ENCODE measurements at places on chromosomes 2 and 18.

DNA sequence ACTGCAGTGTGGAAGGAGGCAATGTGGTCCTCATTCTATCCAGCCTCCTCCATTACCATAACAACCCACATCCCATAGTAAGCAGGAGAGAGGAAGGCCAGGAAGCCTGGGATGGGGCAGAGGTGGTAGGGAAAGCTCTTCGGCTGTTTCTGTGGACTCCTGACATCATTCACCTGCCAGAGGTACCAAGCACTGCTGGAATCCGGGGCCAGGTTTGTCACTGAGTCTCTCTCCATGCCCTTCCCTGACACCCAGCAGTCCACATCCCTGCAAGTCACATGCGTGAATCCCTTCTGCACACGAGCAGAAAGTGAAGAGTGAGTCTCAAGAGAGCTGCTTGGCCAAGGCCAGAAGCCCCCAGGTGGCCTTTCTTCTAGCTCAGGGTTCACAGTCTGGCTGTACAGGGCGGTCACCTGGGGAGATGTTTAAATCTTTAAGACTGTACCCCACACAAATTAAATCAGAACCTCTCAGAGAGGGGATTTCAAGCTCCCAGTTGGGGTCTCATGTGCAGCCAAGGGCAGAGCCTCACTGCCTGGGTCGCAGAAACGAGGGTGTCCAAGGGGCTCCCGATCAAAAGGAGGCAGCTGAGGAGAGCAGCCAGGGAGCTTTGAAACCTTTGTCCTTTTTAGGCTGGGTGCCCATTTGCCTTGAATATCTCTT is 94.2 kb downstream of the ARMC9 start:
- DNase-seq: no peak

GRCh38 chr2:135913727-135914365 is 37.6 kb upstream of the MCM6 start:
- DNase-seq: no peak

GRCh38 chr2:33242845-33243244 is 233.6 kb upstream of the RASGRP3 start:
- no peak for DNase-seq

DNA sequence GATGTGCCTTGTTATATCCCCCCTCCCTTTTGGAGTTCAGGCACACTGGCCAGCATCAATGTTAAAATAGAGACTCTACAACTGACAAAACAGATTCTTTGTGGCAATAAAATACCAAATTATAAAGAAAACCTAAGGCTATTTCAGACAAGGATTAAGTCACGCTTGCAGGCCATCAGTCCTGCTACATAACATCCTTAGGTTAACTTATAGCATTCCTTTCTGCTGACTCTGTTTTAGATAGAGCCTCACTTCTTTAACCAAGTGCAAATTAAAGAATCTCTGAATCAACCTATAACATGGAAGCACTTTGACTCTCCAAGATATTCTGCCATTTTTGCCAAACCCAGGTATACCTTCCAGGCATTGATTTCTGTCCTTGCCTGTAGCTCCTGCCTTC is 784.6 kb downstream of the RNF144A start:
- DNase-seq: no peak

GRCh38 chr18:24731981-24732380 is 271.5 kb downstream of the HRH4 start:
- DNase-seq: no peak

- no peak for DNase-seq
Observed at GRCh38 chr2:12317814-12318426, 398.8 kb upstream of the TRIB2 start.

DNA sequence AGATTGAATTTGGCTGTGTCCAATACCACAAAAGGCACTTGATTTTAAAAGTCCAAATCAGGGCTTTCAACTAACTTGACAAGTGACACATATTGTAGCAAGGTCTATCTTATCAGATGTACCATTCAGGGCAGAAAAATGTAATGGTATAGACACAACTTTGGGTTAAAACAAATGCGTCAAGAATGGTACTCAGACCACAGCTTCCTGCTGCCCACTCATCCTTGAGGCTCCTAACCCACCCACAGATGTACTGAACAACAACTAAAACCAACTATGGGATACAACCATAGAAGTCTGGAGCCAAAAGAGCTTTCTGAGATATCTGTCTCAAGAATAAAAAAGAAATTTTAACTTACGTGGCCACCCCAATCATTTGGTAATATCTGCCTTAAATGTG is 105.2 kb downstream of the RBM43 start:
- no peak for DNase-seq

DNA sequence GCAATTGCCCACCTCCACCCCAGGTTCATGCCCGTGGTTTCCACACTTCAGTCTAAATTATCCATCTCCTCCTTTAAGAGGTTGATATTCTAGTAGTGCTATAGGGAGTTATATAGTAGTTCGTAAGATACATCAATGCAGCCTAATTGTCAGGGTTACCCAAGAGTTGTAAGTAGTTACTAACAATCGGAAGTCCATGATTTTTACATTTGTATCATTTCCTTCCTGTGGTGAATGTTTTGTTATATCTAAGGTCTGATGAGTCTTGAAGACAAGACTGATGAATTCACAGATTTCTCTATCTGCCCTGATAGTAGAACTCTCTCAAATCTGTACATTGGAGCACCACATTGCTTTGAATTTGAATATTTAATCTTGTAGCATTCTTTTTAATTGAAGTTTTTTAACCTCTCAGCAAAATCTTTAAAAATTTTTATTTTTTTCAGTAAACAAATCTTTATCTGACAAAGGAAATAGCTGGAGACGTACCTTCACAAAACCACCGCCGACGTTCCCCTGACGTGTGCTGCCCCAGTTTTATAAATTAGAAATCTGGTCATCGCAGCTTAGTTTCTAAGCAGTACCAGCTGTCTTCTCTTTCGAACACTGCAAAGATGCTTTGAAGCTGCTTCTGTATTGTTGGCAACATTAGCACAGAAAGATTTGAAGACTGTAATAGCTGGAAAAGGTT is 264.5 kb downstream of the SOCS6 start:
- no peak for DNase-seq

DNA sequence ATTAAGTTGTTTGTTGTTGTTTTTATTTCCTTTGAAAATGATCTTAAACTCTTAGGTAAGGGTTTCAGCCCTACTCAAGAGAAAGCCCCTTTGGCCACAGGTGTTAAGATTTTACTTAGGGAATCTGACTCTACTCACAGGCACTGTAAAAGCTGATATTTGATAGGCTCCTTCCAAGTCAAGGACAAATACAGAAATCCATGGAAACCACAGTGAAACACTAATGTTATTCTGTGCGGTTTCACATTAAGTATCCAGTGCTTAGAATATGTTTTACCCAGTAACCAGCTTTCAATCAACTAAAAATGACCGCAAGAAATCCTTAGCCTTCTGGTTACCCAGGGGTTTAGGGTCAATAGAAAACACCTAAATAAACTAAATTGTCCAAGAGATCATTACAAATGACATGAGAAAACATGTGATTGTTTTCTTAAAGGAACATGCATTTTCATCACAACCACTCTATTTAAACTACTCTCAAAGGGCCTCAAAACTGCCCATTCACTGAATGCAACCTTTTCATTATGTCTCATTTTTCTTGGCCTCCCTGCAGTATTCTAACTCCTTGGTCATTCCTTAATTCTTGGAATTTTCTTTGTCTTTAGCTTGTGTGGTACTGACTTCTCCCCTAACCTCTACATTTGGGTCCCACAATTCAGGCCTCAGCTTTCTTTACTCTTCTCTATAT is 56.0 kb downstream of the CDH2 start:
- no peak for DNase-seq

GRCh38 chr2:29066271-29066860 is 8.0 kb downstream of the PCARE start:
- no peak for DNase-seq

DNA sequence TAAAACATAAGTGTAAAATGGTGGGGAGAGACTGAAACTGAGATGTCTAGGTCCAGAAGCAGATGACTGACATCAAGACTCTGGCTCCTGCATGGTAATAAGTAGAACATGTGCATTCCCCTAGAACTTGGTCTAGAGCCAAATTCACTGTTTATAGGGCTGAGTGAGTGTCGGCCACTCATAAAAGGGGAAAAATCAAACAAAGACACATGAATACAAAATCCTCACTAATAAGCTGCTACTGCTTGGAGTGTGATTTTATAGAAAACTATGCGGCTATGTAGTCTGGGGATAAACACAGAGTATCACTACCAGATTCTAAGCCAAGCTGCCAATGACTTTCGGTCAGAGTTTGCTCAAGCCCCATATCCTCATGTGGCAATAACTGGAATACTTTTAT is 1080.8 kb upstream of the DDX18 start:
- DNase-seq: no peak

DNA sequence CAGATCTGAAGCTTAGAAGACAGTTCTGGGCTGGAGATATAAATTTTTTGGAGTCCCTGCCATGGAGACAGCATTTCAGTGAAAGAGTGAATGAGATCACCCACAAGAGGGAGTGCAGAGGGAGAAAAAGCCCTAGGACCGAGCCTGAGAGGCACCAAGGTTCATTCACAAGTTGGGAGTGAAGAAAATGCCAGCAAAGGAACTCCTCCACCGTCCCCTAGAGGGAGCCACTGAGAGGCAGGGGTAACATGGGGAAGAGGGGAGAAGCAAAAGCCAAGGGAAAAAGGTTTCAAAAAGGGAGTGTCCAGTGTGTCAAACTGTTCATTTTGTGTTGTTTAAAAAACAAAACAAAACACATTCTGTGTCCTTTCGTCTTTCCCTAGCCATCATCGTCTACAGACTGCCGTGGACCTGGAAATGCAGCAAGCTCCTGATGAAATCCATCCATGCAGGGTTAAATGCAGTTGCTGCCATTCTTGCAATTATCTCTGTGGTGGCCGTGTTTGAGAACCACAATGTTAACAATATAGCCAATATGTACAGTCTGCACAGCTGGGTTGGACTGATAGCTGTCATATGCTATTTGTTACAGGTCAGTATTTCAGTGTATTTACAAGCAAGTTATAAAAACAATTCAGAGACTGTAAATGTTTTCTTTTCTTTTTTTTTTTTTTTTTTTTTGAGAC is 19.1 kb downstream of the CYBRD1 start:
- DNase-seq: no peak

DNA sequence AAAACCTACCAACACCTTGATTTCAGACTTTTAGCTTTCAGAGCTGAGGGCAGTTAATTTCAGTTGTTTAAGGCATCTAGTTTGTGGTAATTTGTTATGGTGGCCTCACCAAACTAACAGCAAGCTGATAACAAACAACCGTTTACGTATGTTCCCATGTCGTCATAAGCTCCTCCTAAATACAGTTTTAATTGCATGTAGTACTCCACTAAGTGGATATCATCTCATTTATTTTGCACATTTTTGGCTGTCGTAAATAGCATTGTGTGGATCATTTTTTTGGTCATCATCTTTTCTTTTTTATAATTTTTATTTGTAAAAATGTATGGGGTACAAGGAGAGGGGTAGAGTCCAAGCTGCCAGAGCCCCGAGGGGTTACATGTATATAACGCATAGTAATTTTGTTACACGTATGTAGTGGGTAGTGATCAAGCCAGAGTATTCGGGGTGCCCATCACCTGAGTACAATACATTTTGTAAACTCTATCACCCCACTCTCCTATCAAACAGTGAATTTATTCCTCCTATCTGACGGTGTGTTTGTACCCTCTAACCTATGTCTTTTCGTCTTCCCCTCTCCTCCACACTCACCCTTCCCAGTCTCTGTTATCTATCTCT is 89.2 kb upstream of the MYCN start:
- no peak for DNase-seq

DNA sequence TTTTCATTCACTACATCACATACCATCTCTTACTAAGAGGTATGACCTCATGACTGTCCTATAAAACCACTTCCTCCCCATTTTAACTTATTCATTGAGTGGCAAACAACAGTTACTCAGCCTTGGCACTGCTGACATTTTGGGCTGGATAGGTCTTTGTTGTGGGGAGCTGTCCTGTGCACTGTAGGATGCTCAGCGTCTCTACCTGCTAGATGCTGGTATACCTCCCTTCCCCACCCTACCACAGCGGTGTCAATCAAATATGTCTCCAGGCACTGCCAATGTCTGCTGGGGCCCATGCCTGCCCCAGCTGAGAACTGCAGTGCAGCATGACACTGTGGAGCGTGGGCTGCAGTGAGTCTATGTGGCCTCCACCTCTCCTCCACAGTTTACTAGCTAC is 76.3 kb upstream of the MGAT4A start:
- DNase-seq: no peak

- peak; percentile 31 for DNase-seq
Observed at GRCh38 chr18:54222922-54223567, 1.4 kb downstream of the MBD2 start.

DNA sequence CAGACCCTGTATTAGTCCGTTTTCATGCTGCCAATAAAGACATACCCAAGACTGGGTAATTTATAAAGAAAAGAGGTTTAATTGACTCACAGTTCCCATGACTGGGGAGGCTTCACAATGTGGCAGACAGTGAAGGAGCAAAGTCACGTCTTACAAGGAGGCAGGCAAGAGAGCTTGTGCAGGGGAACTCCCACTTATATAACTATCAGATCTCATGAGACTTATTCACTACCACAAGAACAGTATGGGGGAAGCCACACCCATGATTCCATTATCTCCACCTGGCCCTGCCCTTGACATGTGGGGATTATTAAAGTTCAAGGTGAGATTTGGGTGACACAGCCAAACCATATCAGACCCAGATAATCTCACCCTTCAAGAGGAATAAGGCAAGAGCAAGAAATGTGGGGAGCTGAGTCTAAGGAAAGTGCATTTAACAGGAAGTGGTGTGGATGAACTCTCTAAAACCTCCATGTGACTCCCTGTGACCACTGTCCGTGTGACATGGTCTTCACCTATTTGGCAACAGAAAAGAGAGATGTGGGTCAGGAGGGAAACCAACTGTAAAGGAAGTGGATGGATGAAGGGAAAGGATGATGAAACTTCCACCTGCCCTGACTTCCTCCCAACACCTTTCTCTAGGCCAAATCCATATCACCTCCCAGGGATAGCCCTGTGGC is 110.6 kb downstream of the ATL2 start:
- DNase-seq: no peak

GRCh38 chr2:202035941-202036372 is 2.3 kb downstream of the FZD7 start:
- peak; percentile 18 for DNase-seq

DNA sequence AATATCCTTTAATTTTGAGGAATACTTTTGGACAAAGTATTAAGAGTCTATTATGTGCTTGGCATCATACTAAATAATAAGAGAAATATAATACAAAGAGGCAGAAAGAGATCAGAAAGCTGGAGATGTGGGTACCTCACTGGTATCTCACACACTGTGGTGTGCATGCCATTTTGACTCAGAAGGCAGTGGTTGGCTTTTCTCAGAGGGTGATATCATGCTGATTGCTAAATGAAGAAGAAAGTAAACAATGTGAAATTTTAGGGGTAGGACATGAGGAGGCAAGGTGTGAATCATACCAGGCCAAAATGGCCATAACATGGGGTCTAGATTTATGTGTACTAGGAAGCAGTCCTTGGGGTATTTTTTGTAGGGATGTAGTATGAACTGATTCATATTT is 16.6 kb upstream of the SPOPL start:
- no peak for DNase-seq

- no peak for DNase-seq
Observed at GRCh38 chr2:242054406-242054805, 184.9 kb downstream of the RTP5 start.

Measured in activated T-cell treated with anti-CD3 and anti-CD28 coated beads, Interleukin-2, amount 50 U/mL, for 1 hour (primary cell).